ENCODE measurements at places on chromosomes 7 and 10.

DNA sequence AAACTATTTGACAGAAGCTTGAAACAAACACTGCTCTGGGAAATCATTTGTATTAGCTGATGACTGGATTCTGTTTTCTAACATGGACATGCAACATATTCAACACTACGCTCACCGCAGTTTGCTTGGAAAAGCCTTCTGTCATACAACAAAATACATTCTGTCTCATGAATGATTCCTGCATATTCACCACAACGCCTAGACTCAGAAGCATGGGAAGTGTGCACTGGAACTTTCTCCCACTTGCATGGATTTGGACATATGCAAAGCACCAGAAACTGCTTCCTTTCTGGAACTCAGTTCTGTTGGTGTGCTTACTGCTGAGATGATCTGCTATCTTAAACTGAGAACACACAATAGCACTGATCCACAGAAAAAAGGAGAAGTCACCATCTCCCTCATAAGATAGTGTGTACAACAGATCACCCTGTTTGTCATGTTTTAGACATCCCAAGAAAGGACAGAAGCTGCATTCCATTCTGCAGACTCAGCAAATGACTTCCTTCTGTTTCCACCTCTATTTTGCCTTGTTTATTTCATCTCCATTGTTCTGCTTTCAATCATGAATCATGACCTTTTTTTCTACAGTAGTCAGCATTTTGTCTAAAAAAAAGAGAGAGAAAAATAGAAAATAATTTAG, 115.8 kb downstream of the HTR7 start:
- DNase-seq = no peak

DNA sequence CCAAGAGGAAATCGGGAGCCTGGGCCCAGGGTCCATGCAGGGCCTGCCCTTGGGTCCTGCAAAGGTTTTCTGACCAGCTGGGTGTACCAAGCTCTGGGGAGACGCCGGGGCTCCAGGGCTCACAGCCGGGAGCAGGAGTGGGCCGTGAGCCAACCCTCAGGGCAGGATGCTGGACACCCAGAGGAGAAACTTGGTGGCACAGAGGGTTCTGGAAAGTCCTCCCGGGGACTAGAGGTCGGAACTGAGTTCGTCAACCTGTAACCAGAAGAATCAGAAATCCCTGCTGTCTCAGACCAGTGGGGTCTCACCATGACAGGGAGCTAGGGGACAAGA, 29.2 kb upstream of the PPP2R2D start:
- no peak for DNase-seq

- peak; percentile 13 for DNase-seq
Measured at GRCh38 chr7:45869426-45869825, 3.5 kb downstream of the CCDC201 start.

- no peak for DNase-seq
Measured at GRCh38 chr7:43431020-43431595, 151.8 kb upstream of the STK17A start.

GRCh38 chr7:141356161-141356560, 195.0 kb upstream of the AGK start:
- no peak for DNase-seq

GRCh38 chr10:396535-397220, 261.4 kb downstream of the ZMYND11 start:
- DNase-seq = no peak

DNA sequence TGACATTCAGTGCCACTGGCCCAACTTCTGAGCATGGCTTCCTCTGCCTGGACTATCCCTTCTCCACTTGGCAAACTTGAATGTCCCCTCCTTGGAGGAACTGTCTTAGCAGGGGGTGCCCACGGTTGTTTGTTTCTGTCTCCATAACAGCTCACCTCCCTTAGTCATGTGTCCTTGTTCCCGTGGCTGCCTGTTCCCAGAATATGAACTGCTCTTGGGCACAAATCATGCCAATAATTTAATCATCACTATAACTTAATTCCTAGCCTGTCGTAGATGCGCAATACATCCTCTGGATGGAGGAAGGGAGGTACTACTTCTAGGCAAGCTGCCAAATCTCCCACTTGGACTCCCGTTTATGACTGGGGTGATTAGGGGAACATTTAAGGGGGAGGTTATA, 173.1 kb downstream of the MYOF start:
- no peak for DNase-seq

- no peak for DNase-seq
Measured at GRCh38 chr7:110790992-110791391, 299.9 kb upstream of the LRRN3 start.

Measured in NCI-H82 (cell line).